GM12892 (cell line): ENCODE measurements at places on chromosomes 3 and 15.

GRCh38 chr3:149373235-149374125 lies 4.0 kb downstream of the TM4SF1 start:
- no peak for DNase-seq

GRCh38 chr15:84818261-84819131 lies 1.3 kb downstream of the ALPK3 start:
- DNase-seq = no peak

DNA sequence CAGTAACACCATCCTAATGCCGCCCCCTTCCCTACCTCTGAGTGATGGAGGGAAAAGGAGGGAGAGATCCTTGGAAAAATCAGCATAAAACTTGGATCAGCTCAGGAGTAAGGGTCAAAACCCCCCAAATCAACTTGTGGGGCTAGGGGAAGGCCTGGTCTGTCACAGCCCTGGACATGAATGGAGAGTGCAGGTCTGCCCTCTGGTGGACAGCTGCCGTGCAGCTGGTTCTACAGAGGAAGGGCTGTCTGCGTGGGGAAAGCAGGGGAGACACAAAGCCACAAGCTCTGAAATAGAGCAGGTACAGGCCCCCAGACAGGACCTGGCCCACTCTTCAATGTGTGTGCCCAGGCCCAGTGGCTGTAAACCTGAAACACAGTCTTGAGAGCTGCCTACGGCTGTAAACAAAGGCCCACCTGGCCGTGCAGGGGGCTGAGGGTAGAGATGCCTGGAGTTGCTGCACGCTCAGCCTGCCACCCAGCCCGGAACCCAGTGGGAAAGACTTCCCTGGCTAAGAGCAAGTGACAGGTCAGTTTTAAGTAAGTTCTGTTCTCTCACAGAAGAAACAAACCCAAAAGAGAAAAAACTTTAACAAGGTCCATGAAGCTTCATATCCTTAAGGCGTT lies 16.4 kb downstream of the CLK3 start:
- peak; percentile 73 for DNase-seq

DNA sequence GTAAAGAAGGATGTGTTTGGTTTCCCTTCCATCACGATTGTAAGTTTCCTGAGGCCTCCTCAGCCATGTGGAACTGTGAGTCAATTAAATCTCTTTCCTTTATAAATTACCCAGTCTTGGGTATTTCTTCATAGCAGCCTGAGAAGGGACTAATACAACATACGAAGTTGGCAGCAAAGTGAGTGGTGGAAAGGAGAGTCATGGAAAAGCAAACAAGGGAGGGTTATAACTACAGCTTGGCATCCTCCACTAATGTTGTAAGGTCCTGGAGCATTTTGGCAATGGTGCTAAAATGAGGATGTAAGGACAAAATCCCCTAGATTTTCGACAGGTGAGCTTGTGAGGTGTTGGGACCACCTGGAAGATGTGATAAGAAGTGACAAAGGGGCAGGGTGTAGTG lies 5.8 kb upstream of the TMEM41A start:
- no peak for DNase-seq

DNA sequence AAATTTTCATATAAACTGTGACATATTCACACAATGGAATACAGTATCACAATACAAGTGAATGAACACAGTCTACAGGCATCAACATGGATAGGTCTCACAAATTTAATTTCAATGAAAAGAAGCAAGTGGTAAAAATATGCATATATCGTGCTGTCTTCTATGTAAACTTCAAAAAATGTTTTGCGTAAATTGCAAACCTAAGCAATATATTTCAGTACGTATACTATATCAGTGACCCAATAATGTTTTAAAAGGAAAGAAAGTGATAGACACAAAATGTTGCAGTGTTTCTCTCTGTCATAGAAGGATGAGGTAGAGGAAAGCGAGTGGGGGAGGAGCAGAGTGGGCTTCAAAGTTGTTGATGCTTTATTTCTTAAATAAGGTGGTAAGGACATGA lies 468.4 kb upstream of the CNTN3 start:
- DNase-seq = no peak

- DNase-seq = no peak
Observed at GRCh38 chr3:157494581-157495281, 8.5 kb downstream of the VEPH1 start.

DNA sequence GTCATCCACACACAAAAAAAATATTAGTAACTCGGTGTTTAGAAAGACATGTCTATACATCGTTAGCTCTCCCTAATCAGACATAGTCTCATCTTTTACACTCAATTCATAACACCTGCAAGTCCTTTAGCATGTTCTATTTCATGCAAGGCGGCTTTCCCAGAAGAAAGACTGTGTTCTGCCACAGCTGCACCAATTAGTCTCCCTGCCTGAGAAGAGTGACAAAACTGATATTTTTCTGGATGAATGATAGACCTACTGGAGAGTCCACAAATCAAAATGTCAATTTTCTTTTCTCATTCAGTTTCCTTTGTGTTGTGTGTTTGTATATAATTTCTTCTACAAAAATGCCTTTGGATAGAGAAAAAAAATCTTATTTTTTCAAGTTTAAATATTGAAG lies 435.8 kb upstream of the EPHA3 start:
- DNase-seq = no peak

DNA sequence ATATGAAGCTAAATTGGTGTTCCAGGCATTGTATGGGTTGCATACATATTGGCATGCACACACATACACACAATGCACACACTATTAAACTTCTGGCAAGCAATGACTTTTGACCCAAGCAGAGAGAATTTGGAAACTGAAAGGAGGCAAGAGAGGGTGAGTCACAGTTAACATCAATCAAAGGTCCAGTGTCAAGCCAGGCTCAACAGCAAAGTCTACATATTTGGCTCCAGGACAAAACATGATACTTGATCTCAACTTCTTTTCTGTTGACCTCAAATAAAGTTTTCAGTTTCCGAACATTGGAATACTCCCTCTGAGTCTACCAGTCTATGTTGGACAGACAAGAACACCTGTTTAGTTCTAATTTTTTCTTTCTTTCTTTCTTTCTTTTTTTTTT lies 28.3 kb downstream of the IL12A start:
- no peak for DNase-seq

DNA sequence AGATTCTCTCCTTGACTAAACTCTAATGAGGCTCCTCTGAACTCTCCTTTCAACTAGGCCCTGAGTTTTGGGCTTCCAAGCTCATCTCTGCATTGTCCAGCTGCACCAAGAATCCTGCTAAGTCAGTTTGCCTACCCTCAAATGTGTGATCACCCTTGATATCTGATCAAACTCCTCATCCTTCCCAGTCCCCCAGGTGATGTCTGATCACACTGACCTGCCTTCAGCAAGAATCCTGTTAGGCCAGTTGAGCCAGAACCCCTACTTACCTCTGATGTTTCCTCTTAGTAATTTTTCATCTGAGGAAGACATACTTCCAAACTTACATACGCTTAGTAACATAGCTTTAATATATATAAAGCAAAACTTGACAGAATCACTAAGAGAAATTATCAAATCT lies 28.8 kb downstream of the SUMF1 start:
- DNase-seq = no peak

DNA sequence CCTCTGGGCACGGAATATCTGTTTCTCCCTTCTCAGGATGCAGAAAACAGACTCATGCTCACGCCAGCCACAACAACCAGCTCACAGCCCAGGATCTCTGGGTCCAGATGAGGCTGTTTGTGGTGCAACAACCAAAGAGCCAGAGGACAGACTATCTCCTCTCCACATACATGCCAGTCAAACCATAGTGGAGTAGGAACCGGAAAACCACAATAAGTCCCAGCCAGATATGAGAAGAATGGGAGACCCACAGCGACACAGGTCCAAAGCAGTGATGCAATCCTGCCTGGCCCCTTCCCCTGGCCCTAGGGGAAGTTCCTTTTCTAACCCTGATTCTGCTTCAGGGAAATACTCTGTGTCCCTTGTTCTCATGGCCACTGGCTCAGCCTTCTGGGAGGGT lies 27.6 kb downstream of the MEX3B start:
- no peak for DNase-seq

DNA sequence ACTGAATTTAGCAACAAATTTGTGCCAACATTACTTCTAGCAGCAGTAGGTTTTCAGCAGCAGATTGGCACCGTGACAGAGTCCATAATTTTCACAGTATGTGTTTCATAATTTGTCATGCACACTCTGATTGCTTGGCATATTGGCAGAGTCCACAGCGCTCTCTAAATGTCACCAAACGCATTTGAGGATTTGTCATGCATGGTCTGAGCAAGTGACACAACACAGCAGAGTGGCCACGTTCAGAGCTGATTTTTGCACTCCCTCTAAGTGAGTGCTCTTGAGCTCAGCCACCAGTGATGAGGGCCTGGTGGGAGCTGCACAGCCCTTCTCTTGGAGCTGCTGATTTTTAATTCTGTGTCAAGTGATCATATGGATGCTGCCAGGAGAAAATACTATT lies 1270.8 kb downstream of the ROBO1 start:
- no peak for DNase-seq

- DNase-seq = no peak
Observed at GRCh38 chr3:152266221-152266995, 2.3 kb upstream of the MBNL1 start.

DNA sequence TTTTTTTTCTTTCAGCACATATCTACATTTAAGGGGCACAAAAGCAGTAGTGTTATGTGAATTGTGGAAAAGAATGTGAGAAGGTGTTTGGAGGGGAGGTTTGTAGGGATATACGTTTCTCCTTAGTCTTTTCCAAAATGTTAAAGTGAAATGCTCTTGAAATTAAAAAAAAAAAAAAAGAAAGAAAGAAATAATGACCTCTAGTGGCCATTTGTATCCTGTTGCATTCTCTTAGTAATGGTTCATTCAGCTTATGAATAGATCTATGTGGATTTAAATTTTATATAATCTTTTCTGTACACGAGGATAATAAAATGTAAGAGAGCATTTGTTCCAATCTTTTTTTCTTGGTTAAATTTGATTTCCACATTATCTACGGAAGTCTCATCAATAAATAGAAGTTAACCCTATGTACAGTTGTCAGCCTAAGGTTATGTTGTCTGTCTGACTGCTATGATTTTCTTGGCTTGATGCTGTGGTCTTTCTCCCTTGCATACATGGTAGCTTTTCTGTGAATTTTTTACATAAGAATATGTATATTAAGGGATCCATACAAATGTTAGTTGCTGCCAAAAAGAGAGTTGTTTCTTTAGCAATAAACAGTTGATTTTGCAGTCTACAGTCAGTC lies 1.7 kb downstream of the P2RY13 start:
- no peak for DNase-seq

- no peak for DNase-seq
Observed at GRCh38 chr3:141643796-141644195, 94.3 kb upstream of the RNF7 start.

DNA sequence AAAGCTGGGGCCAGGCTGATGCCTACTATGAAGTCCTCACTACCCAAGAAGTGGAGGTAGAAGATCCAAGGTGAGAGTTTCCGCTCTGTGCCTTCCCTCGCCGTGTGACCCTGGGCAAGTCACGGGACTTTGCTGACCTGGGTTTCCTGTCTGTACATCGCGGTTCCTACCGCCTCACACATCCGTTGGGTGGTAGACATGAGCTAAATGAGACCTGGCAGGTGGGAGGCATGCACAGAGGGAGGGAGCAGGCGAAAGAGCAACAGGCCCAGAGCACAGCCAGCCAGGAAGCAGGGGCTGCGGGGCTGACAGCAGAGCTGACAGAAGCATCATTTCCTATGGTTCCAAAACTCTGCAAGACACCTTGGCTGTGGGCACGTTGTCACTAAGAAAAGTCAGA lies 157.3 kb upstream of the BHLHE40 start:
- no peak for DNase-seq

DNA sequence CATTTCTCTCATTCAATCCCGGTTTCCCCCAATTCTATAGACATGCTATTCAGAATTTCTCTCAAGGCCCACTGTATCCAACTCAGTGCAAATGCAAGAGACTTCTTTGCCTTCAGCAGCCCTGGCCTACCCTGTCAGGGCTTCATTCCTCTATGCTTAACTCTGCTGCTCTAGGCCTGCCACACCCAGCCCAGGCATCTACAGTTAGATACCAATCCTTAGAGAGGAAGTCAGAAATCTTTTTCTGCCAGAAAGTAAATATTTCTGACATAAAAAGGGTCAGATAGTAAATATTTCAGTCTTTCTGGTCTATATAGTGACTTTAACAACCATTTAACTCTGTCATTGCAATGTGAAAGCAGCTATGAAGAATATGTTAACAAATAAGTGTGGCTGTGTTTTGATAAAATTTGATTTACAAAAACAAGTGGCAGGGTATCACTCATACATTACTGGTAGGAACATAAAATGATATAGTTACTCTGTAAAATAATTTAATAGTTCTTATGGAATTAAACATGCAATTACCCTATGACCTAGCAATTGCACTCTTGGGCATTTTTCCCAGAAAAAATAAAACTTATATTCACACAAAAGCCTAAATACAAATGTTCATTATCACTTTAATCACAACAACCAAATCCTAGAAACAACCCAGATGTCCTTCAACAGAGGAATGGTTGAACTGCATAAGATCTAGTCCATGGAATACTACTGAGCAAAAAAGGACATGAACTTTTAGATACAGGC lies 942.0 kb downstream of the SQOR start:
- DNase-seq = no peak

GRCh38 chr3:45778761-45779201 lies 17.6 kb downstream of the SLC6A20 start:
- DNase-seq = no peak

GRCh38 chr3:60206206-60206605 lies 1045.0 kb downstream of the FHIT start:
- no peak for DNase-seq

- no peak for DNase-seq
Observed at GRCh38 chr15:33198541-33198940, 4.0 kb upstream of the FMN1 start.

GRCh38 chr3:162658003-162658402 lies 1161.4 kb downstream of the OTOL1 start:
- DNase-seq = no peak

- no peak for DNase-seq
Observed at GRCh38 chr3:14317057-14317553, 85.3 kb upstream of the SLC6A6 start.

DNA sequence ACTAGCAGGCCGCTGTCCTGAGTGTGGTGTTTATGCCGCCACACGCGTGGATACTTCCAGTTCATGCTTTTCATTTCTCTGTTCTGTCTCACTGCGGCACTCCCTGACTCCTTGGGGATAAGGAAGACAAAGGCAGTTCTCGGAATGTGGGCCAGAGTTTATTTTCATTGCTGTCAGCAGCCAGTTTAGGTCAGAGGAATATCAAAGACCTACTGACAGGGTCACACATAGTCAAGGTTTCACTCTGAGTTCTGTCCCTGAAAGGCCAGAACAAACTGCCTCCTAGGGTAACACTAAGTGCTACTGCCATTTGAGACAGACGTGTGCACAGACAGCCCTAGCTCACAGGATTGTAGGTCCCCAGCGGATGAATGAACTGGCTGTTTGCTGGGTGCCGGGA lies 27.3 kb upstream of the SPTBN5 start:
- no peak for DNase-seq

GRCh38 chr3:8506571-8507061 lies 5.0 kb downstream of the LMCD1 start:
- DNase-seq = no peak

- no peak for DNase-seq
Observed at GRCh38 chr15:66067687-66068086, 185.9 kb downstream of the MEGF11 start.
